ENCODE measurements at places on chromosomes 2 and 18.

- no peak for DNase-seq
Measured at GRCh38 chr2:99858951-99859596, 283.3 kb downstream of the AFF3 start.

DNA sequence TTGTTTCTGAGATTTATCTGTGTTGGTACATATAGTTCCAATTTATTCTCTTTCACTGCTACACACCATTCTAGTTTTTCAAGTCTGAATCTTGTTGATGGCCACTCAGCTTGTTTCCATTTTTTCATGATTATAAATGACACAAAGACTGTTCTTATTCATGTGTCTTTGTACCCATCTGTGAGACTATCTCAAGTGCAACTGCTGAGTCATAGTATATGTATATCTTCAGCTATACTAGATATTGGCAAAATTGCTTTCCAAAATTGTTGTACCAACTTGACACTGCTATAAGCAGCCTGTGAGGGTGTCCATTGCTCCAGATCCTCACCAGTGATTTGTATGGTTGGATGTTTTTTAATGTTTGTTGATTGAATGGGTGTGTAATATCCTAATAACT is 37.2 kb upstream of the RTN4 start:
- no peak for DNase-seq

- no peak for DNase-seq
Measured at GRCh38 chr18:46402396-46402795, 254.6 kb downstream of the LOXHD1 start.

DNA sequence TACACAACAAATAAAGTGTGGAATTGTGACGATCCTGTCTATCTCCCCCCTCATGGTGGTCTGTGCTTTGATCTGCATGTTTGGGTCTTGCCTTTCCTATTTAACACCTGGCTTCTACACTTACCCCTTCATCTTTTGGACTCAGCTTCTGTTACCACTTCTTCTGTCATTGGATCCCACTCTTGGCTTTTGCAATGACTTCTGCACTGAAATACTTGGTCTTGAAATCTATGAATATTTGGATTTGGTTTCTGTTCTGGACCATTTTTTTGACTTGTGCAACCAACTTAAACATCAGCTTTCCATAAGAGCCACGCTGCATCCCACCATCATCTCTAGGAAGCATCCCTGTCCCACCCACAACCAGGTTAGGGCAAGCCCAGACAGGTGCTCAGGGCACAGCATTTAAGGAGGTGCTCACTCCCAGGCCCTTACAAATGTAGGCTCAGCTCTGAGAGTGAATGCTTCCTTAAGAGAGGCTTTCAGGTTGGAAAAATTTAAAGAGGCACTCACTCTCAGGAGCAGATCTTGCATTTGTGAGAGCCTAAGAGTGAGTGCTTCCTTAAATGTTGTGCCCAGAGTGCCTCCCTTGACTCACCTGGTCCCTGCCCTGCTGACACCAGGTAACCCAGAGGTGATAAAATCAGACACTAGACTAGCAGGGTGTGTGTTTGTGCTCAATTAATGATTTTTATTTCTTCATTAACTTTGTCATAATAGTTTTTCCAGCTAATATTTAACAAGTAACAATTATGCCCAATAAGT is 124.5 kb upstream of the SH3BP4 start:
- no peak for DNase-seq

- no peak for DNase-seq
Measured at GRCh38 chr2:241216211-241216761, 27.8 kb downstream of the ANO7 start.

GRCh38 chr2:106963156-106963555 is 77.2 kb upstream of the ST6GAL2 start:
- DNase-seq: no peak
